ENCODE measurements at places on chromosomes 11 and 22. TPM values are rescaled to one million over a fixed set of nuclear protein-coding genes. Genes with fewer than 3 reads are reported as not detected.

FDX1 gene
- 10.4 TPM for total RNA-seq

INPP5J gene
- total RNA-seq: 0.11 TPM

TPBGL gene
- not detected for total RNA-seq

DSCAML1 gene
- total RNA-seq: not detected

CHRM1 gene
- total RNA-seq: not detected

ENTHD1 gene
- total RNA-seq: not detected

C11orf91 gene
- not detected for total RNA-seq

KIAA1671 gene
- 3.9 TPM for total RNA-seq

HBG2 gene
- total RNA-seq: not detected

CBX7 gene
- total RNA-seq: 6.2 TPM

RIMBP3C gene
- total RNA-seq: 0.11 TPM

SLC5A1 gene
- not detected for total RNA-seq

GSTT2B gene
- 4.5 TPM for total RNA-seq

TSGA10IP gene
- total RNA-seq: 0.11 TPM

LRRC74B gene
- total RNA-seq: not detected

ASCC2 gene
- total RNA-seq: 18.1 TPM

MUC5B gene
- total RNA-seq: not detected

KCNK4 gene
- not detected for total RNA-seq

LSP1 gene
- 0.33 TPM for total RNA-seq

All from uterine smooth muscle cell (primary cell).